DMS 273 treated with DMSO at 0.1 percent for 48 hours (cell line): ENCODE measurements at places on chromosomes 12 and 14.
A peak's percentile ranks its signal among the peaks of the same experiment; 100 is the strongest.

DNA sequence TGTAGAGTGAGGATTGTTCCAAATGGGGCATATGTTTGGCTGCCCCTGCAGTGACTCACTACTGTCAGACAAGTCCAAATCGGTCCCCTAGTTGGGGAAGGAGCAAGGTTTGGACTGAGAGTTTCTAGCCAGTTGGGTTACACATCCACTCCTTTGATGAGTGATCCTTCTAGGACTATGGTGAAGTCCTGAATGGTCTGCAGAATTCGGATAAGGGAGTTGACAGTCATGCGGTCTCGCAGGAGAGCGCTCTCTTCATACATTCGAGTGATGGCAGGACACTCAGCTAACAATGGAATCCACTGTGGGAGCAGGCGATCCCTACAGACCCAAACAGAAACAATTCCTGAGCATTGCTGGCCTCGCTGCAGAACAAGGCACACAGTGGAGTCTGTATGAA, 61.5 kb upstream of the SINHCAF start:
- DNase-seq = no peak

DNA sequence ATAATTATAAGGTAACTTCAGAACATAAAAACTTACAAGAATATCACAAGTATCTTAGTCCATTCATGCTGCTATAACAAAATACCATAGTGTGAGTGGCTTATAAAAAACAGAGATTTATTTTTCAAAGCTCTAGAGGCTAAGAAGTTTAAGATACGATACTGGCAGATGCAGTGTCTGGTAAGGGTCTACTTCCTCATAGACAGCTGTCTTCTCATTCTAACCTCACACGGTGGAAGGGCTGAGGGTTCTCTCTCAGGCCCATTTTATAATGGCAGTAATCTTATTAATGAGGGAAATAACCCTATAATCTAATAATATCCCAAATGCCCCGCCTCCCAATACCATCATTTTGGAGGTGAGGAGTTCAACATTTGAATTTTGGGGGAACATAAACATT, 23.7 kb upstream of the OSBPL8 start:
- no peak for DNase-seq

DNA sequence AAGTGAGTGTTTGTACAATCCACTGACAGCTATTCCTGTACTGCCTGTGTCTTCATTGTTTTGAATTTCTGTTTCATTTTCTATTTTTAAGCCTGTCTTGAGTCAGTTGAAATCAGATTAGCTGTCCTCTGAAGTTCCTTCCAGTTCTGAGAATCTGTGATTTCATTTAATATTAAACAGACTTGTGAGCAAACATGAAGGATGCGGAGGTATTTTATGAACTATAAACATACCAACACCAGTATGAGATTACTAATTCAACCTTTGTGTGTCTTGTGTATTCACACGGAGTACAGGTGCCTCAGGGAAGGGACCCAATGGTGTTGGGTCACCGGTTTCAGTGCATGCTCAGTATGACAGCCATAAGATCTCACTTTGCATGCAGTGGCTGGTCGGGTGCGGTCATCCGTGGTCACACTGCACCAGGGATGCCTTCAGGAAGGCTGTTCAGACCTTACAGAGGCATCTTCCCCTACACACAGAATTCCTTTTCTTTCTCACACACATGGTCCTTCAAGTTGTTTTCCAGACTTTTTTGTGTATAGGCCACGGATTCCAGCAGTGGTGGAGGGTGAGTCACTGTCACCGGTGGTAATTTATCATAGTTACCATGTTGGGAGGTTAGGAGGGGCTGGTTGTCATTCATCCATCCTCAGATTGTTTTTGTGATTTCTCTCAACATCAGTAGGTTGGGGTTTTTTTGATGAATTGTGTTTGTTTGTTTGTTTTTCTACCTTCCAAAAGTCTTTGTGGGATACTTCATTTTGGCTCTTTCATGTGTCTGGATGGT, 103.0 kb upstream of the SFSWAP start:
- no peak for DNase-seq

- DNase-seq = peak; percentile 79
Observed at GRCh38 chr14:76955575-76956315, 72.8 kb downstream of the IRF2BPL start.

- no peak for DNase-seq
Observed at GRCh38 chr14:98136012-98136789, 1135.8 kb downstream of the BCL11B start.

DNA sequence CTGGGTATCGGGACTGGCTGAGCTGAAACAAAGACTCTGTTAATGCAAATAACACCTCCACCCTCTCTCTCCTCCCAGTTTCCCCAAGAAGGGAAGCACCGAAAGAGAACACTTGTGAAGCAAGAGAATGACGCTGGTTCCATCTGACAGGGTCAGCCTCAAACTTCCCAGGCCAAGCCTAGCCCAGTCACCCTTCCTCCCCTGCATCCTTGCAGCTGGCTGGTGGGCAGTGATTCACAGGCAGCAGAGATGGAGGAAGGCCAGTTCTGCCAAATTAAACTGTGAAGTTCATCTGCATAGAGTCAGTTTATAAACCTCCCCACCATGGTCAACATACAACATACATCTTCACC, 2.8 kb downstream of the LRRC74A start:
- DNase-seq = no peak

DNA sequence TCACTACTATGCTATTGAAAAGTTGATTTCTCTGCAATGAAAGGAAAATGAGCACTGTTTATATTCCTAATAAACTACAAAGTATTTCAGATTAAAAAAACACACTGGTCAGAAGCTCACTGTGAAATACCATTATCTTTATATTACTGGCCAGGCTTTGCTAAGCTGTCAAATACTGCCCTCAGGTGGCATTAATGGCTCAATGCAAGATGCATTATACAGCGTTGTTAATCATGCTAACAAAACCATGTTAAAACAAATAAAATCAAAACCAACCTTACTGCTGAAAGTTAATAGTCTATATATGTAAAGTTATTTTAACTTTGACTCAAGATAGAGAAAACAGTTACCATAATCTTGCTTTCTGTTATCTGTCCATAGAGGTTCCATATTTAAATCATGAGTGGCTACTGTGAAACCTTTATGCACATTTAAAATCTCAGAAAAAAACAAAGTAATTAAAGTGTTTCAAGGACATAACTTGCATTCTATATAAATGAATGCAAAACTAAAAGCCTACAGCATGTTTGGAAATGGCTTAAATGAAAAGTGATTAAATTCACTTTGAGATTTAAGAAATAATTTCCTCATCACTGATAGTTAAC, 121.7 kb downstream of the RALGAPA1 start:
- peak; percentile 16 for DNase-seq
